ENCODE measurements at places on chromosomes 2 and 18.

- DNase-seq = no peak
These were observed 108.8 kb downstream of the ZFP36L2 start for GRCh38 chr2:43117521-43118143.

DNA sequence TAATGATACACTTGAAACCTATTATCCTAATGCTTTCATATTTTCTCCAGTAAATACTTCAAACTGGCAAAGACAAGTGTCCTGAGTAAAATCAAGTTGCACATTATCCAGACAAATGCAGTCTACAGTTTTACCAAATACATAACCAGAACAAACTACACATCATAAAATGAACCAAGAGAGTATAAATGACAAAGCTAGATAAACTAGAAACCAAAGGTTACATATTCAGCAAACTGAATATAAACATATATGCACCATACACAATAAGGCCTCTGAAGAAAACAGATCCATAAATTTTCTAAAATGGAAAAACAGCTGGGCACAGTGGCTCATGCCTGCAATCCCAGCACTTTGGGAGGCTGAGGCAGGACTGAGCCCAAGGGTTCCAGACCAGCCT lies 47.0 kb downstream of the HYCC2 start:
- no peak for DNase-seq

- no peak for DNase-seq
These were observed 145.2 kb downstream of the DTNB start for GRCh38 chr2:25528173-25528572.

- DNase-seq = no peak
These were observed 51.4 kb downstream of the IL1RL2 start for GRCh38 chr2:102238039-102238756.

GRCh38 chr2:175743011-175743410 lies 259.1 kb downstream of the LNPK start:
- no peak for DNase-seq

All from NCI-H2171 treated with DMSO at 0.1 percent for 48 hours (cell line).